T-helper 2 cell treated with Interferon-gamma antibody and Interleukin-4, amounts not matched to agents 5 μg/mL and 100 μg/mL, for 36 hours (primary cell): ENCODE measurements at places on chromosomes 2 and 18.

DNA sequence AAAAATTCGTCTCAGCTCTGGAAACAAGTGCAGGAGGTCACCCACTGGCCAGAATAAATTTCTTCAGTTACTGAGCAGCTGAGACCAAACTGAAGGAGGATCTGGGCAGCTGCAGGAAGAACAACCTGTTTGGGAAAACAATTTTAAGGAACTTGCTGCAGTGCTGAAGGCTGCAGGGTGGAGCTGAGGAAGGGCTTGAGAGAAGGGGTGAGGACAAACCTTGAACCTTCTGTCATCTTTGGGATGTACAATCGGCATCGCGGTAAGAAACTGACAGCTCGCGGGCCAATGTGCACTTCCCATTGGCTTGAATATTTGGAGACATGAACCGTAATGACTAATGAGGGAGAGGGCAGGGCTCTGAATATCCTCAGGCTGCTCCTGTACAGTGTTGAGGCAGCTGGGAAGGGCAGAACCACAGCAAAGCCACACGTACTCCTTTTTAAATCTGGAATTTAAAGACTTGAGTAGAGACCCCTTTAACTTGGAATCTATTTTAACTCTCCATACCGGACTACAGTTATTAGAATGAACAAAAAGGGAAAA lies 90.3 kb downstream of the TACR1 start:
- DNase-seq, result no peak

DNA sequence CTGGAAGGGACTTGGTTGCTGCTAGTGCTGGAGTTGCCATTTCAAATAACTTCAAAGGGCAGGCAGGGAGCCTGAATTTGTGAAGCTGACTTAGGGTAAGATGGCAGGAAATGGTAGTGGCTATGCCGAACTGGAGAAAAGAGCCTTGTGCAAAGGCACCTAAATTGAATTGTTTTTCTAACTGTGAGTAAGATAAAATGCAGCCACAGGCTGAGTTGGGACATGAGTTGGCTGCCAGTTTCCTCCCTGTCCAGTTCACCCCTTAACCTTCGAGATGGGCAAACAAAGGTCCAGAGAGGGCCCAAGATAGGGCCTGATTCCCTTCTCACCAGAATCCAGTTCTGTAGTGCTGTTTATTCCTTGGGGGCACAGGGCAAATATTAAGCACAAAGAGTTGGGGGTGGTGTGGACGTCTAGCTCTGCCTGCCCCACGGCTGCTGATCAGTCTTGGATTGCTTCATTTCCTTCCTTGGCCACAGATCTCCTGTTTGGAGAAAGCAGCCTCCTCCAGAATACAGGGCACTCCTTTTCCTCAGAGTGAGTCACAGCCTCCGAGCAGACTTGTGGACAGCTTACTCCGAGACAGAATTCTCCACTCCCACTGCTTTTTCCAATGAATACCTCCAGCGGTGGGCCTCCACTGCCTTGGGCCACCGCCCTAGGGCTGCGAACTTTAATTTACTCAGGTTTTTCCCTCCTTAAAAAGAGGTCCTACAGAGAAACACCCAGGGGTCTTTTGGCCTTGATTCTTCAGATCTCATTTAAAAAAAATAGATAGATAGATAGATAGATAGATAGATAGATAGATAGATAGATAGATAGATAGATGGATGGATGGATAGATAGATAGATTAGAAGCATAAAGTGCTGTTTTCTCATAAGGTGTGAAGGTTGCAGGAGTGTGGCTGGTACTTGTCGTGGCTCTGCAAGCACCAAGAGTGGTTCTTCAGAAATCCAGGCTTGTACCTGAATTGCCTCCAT lies 18.4 kb upstream of the SLC20A1 start:
- no peak for DNase-seq

DNA sequence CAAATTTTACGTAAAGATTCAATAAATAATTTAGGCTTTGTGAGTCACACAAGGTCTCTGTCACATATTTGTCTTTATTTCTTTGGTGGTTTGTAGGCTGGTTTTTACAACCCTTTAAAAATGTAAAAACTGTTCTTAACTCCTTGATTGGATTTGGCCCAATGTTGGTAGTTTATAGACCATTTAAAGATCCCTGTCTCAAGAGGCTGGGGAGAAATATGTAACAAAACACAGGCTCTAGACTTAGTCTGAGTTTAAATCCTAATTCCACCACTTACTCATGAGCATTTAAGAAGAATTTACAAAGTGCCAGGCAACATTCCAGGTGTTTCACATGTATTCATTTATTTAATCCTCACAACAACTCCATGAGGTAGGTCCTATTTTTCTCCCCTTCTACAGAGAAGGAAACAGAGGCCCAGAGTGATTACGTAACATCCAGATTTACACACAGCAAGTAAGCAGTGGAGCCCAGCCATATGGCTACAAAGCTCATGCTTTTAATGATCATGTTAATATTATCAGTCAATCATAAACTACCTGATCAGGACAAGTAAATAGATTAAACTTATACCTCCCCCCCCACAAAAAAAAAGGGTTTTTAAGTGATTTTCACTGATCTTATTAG lies 416.6 kb upstream of the ACVR2A start:
- DNase-seq, result no peak

DNA sequence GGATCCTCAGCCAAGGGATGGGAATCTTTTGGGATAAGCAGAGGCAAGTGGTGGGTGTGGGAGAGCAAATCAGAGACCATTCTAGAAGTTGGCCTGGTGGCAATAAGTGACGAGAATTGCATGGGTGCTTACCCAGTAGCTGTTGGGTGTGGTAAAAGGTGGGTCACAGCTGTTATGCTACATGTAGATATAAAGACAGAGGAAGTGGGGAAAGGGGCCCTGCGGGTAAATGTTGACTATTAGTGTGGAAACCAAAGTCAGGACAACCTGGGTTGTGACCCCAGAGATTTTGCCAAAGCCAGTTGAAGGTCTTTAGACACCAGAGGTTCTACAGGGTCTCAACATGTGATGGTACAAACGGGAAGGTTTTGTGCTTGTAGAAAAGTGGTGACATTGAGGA lies 443.6 kb upstream of the HNRNPA3 start:
- no peak for DNase-seq

DNA sequence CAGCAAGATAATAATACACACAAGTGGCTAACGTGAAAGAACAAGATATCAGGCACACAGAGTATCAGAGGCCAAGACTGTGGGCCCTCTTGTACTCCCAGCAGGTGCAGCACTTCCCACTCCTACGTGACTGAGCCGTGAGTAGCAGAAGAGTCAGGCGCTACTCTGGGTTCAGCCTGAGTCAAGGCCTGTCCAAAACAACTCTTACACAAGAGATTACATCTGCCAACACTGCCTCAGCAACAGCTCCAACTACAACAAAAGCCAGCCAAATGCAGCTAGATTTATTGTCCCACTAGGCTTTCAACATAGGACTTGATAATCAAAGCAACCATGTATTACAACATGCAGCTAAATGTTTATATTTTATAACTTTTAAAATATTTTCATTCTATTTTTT lies 56.2 kb downstream of the ITSN2 start:
- DNase-seq, result no peak

GRCh38 chr2:165645930-165646831 lies 147.9 kb downstream of the GALNT3 start:
- no peak for DNase-seq

DNA sequence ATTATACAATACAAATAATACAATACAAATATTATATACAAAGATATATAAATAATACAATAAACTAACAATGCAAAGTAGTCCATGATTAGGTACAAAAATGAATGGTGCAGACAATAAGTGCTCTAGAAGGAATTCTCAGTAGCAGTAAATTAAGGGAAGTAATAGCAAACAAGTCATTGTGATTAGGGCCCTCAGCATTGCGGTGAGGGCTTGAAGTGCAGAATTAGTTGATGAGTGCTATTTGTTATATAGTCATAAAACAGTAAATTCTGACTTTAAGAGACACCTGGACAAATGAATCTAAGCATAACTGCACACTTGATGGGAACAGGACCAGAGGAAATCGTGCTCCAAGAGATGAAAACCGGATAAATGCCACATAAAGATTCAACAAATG lies 74.9 kb downstream of the ANKRD44 start:
- DNase-seq, result no peak

DNA sequence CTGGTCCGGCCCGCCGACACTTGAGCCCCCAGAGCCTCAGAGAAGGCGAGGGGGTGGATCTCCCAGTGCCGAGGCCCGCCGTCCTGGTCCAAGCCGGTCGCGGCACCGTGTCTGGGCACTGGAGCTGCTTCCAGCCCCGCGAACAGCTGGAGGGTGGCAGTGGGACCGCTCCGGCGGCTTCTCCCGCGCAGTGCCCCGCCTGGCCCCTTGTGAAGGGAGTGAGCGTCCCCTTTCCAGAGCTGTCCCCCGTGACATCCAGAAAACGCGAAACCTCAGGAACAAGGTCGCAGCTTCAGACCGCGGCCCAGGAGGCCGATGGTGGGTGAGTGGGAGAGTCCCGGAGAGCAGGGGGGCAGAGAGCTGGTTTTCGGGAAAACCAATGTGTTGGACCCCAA lies 579 bp upstream of the EMX1 start:
- DNase-seq, result no peak

- DNase-seq, result peak; percentile 33
Measured at GRCh38 chr18:59823596-59824195, 76.1 kb upstream of the PMAIP1 start.

- DNase-seq, result no peak
Measured at GRCh38 chr2:54053830-54054229, 61.6 kb upstream of the ACYP2 start.

DNA sequence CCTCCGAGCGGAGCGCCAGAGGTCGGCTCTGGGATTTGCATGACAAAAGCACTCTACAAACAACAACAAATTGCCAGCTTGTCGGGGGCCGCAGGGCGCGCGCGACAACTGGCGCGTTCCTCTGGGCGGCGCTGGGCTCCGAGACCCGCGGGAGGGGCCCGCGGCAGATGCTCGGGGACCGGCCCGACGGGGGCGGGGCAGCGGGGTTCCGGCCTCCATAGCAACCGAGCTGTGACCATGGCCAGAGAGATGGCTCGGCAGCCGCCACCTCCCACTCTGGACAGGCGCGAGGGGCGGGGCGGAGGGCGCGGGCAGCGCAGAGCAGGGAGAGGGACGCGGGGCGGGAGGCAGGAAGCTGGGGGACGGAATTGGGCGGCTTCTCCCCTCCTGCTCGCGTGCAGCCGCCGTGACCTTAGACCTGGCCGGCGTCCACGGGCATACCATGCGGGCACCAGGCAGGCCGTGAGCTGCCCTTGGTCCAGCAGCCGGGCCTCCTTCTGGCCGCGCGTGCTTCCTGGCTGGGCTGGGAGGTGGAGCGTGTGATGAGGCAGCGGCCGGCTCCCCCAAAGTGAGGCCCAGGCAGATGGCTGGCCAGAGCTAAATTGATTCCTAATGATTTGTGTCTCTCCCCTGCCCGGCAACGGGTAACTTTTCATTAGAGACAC lies 171.5 kb downstream of the CELF4 start:
- no peak for DNase-seq

GRCh38 chr2:224778474-224778877 lies 62.3 kb upstream of the CCDC195 start:
- peak; percentile 27 for DNase-seq

GRCh38 chr2:73779467-73780236 lies at the start of gene DUSP11:
DUSP11 (minus strand) TSS chr2:73780103; CDS start chr2:73779974, 129 bp downstream.
- peak; percentile 96 for DNase-seq

DNA sequence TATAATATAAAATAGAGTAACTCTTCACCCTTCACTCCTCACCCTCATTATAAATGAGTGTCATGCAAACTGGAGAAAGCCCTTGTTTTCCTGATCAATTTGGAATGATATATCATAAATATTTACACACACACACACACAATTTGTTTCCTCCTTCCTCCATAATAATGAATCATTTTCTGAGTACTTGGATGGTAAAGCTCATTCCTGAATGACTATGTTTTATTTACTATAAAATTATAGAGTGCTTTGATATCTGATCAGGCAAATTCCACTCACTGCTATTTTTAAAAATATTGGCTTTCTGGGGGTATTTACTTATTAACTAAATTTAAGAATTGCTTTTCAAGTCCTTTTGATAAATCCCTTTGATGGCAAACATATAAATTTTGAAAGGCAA lies 1125.5 kb upstream of the CNTNAP5 start:
- no peak for DNase-seq

GRCh38 chr2:148718039-148718438 lies 73.5 kb downstream of the EPC2 start:
- no peak for DNase-seq

DNA sequence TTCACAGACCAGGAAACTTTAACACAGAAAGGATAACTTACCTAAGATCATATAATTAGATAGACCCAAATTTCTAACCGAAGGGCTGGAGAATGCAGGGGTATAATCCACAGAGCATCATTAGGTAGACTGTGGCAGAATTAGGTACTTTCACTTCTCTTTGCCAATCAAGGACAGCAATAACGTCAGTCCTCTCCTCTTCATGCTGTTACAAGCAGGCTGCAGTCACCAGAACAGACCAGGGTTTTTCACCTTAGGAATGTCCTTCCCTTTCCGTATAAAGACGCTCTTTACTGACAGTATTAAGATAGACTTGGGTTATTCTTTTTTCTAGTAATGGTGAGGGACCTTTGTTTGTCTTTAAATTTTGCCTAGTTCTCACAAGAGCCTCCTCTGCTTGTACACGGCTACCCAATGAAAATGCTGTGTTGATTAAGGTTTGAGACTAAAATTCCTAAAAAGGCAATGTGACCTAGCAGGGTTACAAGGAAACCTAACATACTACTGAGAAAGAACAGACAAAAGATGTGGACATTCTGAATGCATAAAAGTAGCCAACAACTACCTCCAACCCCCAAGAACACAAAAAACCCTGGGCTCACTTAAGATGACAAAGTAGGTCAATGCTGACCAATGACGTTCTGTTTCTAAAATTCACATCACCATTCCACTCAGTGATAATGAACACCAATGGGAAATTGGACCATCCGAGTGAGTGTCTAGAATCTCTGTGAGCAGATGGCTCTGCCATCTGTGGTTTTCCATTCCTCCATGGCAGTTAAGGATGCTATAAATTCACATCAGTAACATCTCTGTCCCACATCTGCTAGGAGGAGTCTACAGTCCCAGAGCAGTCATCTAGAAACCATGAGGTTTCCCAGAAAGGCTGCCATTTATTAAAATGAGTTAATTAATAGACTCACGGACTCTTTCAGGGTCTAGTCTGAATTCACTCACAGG lies 2.1 kb downstream of the PDIA6 start:
- no peak for DNase-seq

DNA sequence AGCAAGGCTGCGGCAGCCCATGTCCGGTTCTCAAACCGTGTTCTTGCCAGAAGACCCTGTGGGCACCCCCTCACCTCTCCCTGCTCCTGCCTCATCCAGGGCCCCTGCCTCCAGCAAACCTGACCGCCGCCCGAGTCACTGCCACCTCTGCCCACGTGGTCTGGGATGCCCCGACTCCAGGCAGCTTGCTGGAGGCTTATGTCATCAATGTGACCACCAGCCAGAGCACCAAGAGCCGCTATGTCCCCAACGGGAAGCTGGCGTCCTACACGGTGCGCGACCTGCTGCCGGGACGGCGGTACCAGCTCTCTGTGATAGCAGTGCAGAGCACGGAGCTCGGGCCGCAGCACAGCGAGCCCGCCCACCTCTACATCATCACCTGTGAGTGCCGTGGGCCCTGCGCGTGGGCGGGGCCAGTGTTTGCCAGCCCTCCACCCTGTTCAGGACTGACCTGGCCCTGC lies 32.2 kb downstream of the MTERF4 start:
- DNase-seq, result no peak
